ENCODE measurements at places on chromosomes 1 and 21. TPM values are rescaled to one million over a fixed set of nuclear protein-coding genes. Genes with fewer than 3 reads are reported as not detected.

OR14I1 gene
- total RNA-seq = not detected

DNA sequence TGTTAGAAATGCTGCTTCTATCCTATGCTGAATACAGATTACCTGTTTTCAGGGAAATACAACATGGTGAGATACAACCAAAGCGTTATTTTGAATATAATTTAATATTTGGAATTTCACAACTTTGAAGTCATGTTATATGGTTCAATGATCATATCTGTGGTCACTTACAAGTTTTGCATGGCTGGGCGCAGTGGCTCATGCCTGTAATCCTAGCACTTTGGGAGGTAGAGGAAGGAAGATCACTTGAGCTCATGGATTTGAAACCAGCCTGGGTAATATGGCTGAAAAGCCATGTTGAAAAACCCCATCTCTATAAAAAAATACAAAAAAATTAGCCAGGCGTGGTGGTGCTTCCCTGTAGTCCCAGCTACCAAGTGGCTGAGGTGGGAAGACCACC is 57.9 kb downstream of the DOP1B start:
- no peak for DNase-seq

- no peak for DNase-seq
These were observed 108.9 kb downstream of the CAPN8 start for GRCh38 chr1:223556414-223557129.

- no peak for DNase-seq
These were observed 58.3 kb downstream of the UBE2T start for GRCh38 chr1:202283379-202283844.

BRWD1 gene
- 22.9 TPM for total RNA-seq

DNA sequence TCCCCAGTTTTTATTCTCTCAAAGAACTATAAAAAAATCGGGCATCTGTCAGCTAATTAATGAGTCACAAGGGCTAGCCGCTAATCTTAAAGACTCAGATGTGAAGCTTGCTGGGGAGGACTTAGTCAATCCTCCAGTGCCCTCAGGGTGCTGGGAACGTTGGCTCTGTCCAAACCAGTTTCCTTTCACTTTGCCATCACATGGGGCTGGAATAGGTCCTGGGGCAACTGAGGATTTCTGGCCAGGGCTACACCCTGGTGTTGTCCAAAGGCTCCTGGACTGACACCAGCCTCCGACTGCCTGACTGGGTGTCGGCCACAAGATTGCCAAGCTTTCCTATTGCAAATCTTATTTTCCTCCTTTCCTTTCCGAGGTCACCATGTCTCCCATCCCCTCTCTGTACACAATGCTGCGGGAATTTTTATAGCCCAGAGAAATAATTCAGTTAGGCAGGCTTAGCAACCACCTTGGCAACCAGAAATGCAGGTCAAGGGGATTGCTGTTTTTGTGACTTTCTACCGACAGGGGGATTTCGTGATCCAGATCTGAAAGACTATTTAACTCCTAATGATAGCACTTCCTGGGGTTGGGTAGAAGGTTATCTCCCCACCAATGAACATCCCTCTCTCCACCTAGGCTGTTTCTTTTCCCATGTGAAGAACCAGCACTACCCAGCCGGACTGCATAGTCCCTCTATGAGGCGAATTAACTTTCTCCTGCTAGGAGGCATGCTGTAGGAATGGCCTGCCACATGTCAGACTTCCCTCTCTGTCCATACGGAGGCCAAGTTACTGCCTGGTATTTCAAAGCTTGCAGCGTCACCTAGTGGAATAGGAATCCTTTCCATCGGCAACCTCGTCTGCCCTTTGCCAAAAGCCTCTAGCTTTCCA is 29.9 kb upstream of the CTBS start:
- DNase-seq = no peak

DNA sequence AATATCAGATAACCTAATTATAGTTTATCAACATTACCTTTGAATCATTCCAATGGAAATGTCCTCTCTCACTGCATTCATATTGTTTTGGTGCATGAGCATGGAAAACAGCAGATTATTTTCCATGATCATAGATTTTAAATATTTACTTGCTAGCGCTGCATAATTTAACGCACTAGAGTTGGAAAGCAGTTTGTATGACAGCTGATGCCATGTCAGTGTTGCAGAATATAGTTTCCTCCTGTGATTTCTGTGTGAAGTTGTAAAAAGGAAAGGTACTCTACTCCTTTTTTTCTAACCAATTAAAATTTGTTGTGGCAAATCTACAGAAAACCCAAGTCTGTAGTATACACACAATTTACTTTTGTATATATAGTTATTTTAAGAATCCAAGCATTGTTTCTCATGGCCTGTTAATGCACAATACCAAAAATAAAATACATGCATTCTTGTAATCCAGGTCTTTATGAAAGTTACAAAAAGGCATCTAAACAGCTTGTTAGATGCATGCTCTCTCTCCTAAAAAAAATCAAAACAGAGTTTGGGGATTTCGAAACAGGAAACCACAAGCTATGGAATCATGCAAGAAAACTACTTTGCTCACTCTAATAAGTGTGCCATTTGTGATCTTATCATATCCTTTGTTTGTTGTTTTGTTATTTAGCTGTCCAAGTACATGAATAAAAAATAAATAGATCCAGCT is 1.9 kb upstream of the ATG4C start:
- DNase-seq = no peak

DNA sequence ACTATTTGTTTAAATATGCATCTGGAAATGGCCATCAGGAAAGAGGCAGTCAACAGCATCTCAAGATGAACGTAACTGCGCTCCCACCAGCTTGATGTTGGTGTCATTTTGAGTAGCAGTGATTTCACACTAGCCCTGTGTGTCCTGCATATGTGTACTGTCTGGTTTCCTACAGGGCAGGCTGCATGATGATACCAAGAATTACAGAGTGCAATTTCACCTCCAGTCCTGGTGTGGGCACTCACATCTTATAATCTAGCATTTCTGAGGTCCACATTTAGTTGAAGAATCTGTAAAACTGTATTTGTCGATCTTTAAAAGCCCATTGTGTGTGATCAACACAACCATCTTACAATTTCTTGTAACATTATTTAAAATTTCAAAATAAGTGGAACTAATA is 336.4 kb downstream of the PAPPA2 start:
- no peak for DNase-seq

ODR4 gene
- total RNA-seq = 16.2 TPM

DNA sequence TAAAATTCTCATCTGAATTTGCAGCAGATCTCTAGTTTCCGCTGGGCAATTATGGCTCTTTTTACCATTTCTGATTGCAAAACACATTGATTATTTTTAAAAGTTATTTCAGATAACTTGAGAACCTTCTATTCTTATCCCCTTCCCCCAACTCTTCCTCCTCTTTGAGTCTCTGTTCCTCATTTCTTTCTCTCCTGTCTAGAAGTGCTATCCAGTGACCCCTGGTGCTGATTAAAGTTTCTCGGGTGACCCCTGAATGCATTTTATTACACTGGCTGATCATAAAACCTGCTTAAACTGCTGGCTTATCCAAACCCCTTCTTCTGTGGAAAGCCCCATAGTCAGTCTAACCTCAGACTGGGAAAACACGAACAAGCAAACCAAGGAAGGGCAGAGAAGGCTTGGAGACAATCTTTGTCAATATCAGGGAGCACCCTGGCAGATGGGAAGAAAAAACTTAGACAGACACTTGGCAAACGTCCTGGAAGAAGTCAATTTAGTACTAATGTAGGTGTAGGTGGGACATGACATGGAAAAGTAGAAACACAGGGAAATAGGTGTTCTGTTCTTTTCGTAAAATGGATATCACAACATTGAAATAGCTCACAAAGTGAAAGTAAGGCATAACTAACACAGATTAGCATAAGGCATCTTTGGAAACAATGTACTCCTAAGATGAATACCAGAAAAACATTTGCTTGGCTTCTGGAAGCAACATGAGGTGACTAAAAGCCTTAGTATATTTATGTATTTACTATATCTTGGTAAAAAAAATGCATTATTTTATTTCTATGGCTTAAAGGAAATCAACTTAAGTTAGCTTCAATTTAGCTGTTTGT is 61.4 kb downstream of the GORAB start:
- no peak for DNase-seq

GALE gene
- total RNA-seq = 55.9 TPM

TMEM52 gene
- total RNA-seq = 2.4 TPM

NBPF6 gene
- not detected for total RNA-seq

PDZK1IP1 gene
- not detected for total RNA-seq

GRCh38 chr1:173666646-173667045 is 3.0 kb downstream of the ANKRD45 start:
- DNase-seq = no peak

DNA sequence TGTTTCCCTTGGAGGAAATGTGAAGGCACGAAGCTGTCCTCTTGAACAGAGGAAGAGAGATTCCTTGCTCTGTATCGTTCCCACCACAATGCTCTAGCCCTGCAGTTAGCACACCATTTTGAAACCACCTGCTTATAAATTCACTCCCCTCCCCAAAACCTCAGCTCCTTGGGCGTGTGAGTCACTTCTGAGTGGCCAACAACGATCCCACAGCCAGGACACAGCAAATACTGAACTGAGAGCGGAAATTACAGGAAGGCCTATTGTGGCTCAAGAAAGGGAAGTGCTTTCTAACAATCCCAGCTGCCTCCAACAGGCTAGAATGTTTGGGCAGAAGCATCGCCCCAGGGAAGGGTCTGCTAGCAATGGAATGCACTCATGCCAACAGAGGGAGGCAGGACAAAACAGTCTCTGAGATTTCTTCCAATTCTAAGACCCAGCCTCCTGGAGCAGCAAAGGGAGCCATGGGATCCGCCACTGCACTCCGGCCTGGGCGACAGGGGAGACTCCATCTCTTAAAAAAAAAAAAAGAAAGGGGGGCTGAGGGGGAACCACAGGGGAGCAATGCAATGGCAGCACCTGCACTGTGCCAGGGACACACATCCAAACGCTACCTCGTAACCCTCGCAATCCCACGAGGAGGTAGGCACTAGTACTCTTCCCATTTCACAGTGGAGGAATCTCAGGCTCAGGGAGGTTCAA is 1.9 kb downstream of the TMEM53 start:
- DNase-seq = no peak

MROH9 gene
- total RNA-seq = not detected

- peak; percentile 27 for DNase-seq
These were observed 66.0 kb downstream of the COL18A1 start for GRCh38 chr21:45470773-45471524.

SAMD11 gene
- not detected for total RNA-seq

DNA sequence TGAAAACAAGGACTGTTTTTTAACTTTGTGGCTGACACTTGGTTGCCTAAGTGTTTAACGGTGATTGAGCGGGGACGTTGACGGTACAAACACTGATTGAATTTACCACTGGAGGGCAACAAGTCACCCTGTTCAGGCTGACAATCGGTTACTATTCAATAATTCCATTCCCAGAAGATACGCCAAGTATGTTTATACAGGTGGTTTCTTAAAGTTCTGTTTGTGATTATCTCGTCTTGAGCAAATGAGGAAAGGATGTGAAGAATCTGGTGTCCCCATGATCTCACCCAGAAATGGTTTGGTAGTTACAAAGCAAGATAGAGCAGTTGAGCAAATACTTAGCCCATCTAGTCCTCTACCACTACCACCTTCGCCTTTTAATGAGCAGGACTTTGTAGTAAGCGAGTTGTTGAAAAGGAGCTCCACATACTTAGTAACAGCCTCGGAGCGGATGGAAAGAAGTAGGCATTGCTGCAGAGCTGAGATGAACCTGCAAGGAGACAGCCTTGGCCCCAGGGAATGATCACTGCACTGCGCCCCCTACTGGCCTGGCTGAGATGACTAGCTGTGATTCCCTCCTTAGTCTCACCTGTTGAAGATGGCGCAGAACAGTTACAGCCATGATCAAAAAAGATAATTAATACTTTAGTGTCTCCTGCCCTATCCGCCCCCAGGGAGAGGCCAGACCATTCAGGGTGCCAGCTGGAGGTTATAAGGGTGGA is 36.3 kb downstream of the IFNAR1 start:
- peak; percentile 92 for DNase-seq

GRCh38 chr1:183012301-183012994 is 10.8 kb upstream of the LAMC1 start:
- no peak for DNase-seq

LMOD1 gene
- 0.14 TPM for total RNA-seq

KRTAP19-5 gene
- total RNA-seq = not detected

WDR64 gene
- 0.14 TPM for total RNA-seq

- peak; percentile 64 for DNase-seq
These were observed 920 bp downstream of the MTR start for GRCh38 chr1:236795757-236796667.

All from activated T-cell treated with anti-CD3 and anti-CD28 coated beads, Interleukin-2, amount 50 U/mL, for 4 hours (primary cell).